Nephron progenitor cell (in vitro differentiated cells): ENCODE measurements at places on chromosomes 16 and 17.

- no peak for DNase-seq
Observed at GRCh38 chr16:56995136-56995805, 5.9 kb downstream of the NLRC5 start.

DNA sequence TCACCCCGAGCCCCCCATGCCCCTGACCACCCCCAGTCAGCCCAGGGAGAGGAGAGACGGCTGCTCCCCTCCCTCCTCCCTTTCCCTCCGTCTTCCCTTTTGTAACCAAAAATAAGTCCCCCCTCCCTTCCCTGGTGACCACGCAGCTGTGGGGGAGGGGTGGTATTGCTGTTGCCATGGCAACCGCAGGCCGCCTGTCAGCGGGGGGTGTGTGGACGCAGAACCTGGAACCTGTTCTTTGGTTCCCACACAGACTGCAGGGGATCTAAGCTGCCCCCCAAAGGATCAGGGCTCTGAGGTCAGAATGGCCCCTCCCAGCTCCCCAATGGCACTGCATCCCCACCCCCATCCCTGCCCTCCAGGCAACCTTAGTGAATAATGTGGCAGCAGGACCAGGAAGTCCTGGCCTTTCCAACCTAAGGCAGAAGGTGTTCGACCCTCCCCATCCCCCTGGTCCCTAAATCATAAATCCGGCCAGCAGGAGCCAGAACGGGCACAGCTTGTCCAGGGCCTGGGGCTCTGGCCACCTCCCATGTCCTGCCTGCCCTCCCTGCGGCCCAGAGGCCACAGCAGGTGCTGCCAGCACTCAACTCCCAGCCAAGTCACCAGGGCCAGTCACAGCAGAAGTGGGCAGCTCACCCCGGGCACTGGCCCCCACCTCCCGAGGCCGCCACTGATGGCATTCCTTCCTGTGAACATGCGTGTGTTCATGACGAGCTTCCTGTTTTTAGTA lies 12.0 kb downstream of the CA4 start:
- DNase-seq = peak; percentile 50

- DNase-seq = no peak
Observed at GRCh38 chr16:78142788-78143187, 43.3 kb downstream of the WWOX start.

GRCh38 chr17:30519707-30520106 lies 42.5 kb downstream of the GOSR1 start:
- no peak for DNase-seq

DNA sequence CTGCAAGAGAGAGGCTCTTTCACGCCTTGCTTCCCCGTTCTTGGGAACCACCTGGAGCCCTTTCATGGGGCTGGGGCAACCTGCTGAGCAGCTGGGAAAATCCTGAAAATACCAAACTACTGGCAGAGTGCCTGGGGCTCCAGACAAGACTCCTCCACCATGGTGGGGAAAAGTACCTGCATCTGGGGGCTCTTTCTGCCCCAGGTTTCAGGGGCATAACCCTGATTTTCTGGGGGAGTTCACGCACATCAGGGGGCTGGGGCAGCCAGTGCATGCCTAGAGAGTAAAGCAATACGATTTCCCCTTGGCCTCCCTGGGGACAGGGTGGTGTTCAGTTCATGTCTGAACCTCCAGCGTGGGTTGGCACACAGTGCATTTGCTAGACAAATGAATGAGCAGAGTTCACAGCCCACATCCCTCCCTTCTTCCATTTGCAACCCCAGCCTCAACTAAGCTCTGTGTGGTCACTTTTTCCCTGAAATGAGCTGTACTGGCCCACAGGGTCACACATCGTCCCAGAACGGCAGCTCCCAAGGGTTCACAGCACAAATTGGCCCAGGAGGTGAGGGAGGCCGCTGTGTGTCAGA lies 5.2 kb upstream of the CDC42EP4 start:
- DNase-seq = no peak

- DNase-seq = no peak
Observed at GRCh38 chr17:77720946-77721845, 237.3 kb upstream of the TNRC6C start.

GRCh38 chr16:82040296-82040695 lies 5.2 kb downstream of the HSD17B2 start:
- DNase-seq = no peak

GRCh38 chr17:65047941-65048340 lies 8.6 kb downstream of the GNA13 start:
- DNase-seq = no peak

DNA sequence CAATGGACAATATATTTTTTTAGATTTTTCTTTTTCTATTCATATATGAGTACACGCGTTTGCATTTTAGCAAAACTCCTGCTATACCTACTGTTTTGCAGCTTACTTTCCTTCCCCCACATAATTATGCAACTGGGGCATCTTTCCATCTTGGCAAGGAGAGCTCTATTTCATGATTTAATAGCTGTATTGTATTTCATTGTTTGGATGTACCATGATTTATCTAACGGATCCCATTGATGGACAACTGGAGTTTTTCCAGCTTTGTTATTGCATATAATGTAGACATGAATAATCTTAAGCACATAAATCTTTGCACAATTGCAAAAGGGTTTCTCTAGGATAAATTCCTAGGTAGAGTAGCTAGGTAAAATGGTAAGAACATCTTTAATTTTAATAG lies 133.9 kb downstream of the PITPNC1 start:
- no peak for DNase-seq

DNA sequence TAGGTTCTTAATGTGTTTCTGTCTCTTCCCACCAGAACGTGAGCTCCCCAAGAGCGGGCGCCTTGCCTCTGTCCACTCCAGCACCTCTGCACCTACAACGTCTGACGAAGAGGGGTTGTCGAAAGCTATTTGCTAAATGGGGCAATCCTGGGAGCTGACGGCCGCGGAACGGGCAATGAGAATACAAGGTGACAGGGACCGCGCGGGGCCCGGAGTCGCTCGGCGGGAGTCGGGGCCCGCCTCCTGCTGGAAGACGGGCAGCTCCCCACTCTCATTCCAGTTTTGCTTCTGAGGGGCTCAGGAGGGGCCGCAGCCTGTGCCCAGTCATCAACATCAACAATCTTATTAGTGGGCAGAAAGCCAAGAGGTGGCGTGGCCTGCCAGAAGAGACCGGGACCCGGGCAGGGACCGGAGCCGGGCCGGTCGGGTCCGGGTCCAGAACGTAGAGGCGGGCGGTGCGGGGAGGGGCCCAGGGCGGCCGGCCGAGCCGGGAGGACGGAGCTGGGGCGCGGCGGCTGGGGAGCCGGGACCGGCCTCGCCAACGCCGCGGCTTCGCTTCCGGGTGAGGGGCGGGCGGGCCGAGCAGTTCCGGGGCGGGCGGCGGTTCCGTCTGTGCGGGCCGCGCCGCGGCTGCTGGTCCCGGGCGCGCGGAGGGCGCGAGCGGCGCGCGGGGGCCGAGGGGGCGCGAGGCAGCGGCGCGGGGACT lies at the start of gene MOSMO:
MOSMO (plus strand) TSS at position 603 of the 706 bp plus-strand sequence. CDS start 191 bp downstream, outside the sequence.
- peak; percentile 70 for DNase-seq

DNA sequence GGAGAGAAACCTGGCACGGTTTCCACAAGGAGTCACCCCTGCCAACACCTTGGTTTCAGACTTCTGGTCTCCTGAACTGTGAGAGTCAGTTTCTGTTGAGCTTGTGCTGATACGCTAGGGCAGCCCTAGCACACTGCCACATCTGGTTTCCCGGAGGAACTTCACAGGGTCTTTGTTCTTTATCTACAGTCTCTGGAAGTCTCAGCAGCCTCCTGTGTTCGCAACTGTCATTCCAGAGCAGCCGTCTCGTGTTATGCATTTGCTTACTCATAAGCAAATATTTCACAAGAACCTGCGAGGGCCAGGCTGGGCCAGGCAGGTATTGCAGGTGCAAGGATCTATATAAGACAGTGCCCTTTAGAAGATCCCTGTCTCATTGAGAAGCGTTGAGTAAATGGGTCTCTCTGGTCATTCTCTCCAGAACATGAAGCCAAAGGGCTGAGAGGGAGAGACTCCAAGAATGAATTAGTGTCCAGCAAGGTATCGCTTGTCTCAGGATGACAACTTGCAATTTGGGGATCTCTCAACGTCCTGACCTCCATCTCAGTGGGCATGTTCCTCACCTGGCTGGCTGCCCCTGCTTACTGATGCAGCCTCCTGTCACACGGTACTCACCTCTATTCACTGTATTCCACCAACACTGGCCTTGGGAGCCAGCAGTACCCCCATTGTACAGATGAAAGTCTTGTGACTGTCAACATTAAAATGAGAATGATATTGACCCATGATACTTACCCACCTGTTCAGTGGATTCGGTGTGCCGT lies 141.2 kb downstream of the WWOX start:
- DNase-seq = no peak

GRCh38 chr16:59574296-59574695 lies 840.2 kb upstream of the GOT2 start:
- no peak for DNase-seq

- DNase-seq = no peak
Observed at GRCh38 chr17:28686296-28686695, 24.3 kb downstream of the SUPT6H start.

- no peak for DNase-seq
Observed at GRCh38 chr16:71254832-71255525, 24.5 kb upstream of the HYDIN start.

- no peak for DNase-seq
Observed at GRCh38 chr16:87836844-87837581, 32.3 kb downstream of the SLC7A5 start.

DNA sequence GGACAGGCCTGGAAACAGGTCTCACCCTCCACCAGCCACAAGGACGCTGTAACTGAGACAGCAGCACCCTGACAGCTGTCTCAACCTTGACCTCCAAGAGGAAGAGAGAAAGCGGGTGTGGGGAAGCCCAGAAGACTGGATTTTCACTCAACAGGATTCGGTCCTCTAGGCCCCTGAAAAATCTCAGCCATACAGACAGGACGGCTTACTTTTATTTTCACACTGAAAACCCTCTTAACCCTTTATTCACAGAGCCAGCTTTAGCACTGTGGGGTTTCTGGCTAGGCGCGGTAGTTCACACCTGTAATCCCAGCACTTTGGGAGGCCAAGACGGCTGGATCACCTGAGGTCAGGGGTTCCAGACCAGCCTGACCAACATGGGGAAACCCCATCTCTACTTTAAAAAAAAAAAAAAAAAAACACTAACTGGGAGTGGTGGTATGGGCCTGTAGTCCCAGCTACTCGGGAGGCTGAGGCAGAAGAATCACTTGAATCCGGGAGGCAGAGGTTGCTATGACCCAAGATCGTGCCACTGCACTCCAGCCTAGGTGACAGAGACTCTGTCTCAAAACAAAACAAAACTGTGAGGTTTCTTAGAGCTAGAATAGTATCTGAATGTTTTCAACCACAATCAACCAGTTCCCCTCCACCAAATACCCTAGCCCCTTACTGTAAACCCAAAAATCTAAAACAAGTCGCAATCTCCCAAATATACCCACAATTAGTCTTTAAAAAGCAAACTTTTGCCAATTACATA lies 5.3 kb downstream of the ANKRD11 start:
- DNase-seq = no peak

- DNase-seq = no peak
Observed at GRCh38 chr17:50304781-50305404, 30.6 kb downstream of the TMEM92 start.

DNA sequence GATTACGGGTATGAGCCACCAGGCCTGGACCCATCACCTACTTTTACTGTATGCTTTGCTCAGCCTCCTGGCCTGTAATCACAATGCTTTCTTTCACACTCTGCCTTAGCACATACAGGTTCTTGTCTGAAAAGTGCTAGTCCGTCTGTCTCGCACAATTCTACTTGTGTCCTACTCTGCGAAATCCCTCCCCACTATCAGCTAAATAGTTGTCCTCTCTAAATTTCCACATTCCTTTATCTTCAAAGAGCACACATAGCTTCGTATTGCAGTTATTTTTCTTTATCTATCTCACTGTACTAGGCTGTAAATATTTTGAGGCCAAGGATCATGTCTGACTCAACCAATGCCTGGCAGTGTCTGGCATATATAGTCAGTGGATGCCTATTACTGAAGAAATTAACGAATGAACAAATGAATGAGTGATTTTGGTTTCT lies 38.5 kb upstream of the ETV4 start:
- no peak for DNase-seq

DNA sequence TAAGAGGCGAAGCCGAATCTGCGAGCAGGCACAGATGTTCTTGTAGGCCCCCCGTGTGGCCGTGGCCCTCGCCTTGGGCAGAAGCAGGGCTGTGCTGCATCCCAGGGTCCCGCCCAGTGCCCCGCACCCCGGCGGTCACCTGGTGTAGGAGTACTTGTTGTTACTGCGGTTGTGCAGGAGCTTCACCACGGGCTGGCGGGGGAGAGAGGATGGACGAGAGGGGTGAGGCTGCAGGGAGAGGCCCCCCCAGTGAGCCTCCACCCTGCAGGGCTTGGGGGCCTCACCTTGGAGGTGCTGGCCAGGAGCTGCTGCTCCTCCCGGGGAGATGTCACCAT lies 11.4 kb downstream of the ASPHD1 start:
- no peak for DNase-seq

DNA sequence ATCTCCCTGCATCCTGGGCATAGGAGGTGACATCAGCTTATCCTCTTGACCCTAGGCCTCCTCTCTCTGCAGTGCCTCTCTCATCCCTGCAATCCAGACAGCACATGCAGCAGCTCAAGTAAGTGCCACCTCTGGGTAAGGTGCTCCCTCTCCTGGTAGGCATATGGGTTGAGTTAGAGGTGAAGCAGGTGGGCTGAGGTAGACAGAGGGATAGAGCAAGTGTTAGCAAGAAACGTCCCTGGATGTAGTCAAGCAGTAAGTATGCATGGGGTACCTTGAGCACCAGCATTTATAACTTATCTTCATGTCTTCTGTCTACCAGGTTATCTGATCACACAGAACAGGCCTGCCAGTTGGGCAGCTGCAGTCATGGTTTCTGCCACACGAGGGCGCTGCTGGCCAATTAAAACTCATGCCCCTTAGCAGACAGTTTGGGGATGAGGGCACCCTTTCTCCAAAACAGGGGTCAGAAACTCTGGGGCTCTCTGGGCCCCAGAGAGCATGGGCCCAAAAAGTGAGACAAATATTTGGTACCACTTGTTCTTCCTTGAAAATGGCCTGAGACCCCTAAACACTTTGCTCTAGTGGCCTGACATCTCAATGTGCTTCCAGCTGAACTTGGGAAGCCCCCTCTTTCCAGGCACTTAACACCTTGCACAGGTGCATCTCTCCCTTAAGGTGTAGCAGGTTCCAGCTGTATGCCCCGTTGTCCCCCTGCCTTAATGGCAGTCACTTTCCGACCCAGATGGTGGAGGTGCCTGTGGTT lies 59.8 kb downstream of the NEUROD2 start:
- peak; percentile 86 for DNase-seq

DNA sequence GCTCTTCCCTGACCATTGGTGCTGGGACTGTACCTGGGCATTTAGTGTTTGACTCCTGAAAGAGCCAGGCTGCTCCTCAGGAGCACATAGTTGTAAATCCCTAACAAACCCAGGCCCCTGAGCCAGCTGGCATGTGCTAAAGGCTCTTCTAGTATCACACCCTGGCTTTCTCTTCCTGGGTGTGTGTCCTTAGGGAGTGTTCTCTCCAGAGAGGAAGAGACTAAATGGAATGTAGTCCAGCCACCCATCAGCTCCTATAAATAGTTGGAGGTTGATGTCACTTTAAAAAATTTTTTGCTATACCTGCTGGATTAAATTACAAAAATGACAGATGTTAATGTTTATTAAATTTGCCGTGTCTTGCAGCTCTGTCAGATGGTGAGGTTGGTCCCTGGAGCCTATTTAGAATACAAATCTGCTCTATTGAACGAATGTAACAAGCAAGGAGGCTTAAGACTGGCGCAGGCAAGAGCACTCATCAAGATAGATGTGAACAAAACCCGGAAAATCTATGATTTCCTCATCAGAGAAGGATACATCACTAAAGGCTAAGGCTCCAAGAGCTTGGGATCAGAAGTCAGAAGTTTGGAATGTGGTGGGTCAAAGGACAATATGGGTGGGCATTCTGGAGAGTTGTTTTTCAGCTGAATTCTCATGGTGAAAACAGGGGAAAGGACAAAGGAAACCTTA lies 13.1 kb upstream of the DUSP14 start:
- no peak for DNase-seq
